ENCODE measurements at places on chromosomes 1 and 21.

DNA sequence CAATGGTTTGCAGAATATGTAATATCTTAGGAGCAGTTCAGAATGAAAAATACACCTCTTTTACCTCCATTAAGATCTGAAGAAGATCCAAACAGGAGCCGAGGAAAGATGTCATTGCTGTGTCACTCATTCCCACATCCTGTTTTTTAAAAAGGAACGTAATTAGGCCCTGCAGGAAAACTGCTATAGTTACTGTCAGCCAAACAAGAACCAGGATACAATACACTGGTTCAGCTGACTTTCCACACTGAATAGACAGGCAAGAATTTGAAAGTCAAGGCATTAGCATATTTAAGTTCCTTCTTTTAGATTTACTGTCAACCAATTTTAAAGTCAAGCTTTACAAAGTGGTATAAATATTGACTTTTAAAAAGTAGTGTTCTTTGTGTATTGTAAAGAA is 63.8 kb downstream of the IARS2 start:
- DNase-seq, result no peak

- DNase-seq, result no peak
These were observed 59.6 kb downstream of the ABL2 start for GRCh38 chr1:179169616-179170467.

DNA sequence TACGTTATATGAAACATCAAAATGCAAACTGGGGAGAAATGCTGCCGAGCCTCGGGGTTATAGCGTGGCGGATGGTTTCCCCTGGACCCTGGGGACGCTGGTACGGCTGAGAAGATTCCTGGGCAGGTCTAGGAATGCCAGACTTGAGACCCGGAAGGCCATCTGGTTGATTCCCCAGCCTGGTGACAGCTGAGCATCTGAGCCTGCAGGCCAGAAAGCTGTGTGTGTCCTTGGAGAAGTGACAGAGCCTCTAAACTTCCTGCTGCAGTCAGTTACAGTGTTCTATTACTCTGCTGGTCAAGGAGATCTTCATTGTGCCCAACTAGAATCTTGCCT is 2.3 kb downstream of the VASH2 start:
- DNase-seq, result no peak

GRCh38 chr1:186828611-186829454 is at the start of gene PLA2G4A:
Gene PLA2G4A, plus strand, starts transcription at chr1:186828949. Its CDS starts 25,406 bp downstream, at chr1:186854355.
- DNase-seq, result peak; percentile 40

DNA sequence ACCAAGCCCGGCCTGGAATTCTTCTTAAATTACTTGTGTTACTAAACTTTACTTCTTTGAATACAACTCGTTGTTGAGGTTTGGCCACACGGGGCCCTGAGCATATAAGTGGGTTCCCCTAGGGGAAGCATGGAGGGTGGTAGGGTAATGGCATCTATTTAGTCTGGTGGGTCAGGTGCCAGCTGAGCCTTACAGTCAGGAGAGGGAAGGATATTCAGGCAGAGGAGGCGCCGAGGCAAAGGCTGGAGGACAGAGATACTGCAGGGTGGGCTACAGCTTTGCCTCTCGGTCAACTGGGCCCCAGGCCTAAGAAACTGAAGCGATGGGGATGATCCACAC is 424 bp upstream of the NECAP2 start:
- DNase-seq, result no peak

DNA sequence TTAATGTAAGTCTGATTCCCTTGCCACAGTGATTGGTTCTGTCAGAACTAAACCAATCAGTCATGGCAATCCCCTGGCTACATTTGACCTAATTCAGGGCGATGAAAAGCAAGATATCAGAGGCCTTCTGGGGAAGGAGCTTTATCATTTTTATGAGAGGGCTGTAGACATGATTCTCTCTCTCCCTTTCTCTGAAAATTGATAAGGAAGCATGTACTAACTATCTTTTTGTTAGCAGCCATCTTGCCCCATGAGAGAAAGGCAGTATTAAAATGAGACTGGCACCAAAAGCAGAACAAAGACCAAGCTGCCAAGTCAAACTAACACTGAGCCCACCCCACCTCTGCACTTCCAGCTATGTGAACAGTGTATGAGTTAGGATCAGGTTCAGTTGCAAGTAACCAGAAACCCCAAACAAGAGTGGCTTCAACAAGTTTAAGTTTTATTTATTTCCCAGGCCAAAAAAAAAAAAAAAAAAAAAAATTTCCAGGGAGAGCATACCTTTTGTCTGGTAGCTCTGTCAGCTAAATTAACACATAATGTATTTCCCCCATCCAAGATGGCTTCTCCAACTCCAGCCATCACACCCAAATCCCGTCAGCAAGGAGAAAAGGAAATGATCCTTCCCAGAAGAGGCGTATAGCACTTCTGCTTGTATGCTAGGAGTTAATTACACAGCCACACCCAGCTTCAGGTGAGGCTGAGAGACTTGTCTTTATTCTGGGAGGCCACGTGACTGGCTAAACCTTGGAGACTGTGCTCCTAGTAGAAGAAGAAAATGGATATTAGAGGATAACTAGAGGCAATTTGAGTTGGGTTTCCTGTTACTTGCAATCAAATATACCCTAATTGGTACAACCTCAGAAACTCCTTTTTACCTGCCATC is 105.8 kb upstream of the RALGPS2 start:
- DNase-seq, result no peak

DNA sequence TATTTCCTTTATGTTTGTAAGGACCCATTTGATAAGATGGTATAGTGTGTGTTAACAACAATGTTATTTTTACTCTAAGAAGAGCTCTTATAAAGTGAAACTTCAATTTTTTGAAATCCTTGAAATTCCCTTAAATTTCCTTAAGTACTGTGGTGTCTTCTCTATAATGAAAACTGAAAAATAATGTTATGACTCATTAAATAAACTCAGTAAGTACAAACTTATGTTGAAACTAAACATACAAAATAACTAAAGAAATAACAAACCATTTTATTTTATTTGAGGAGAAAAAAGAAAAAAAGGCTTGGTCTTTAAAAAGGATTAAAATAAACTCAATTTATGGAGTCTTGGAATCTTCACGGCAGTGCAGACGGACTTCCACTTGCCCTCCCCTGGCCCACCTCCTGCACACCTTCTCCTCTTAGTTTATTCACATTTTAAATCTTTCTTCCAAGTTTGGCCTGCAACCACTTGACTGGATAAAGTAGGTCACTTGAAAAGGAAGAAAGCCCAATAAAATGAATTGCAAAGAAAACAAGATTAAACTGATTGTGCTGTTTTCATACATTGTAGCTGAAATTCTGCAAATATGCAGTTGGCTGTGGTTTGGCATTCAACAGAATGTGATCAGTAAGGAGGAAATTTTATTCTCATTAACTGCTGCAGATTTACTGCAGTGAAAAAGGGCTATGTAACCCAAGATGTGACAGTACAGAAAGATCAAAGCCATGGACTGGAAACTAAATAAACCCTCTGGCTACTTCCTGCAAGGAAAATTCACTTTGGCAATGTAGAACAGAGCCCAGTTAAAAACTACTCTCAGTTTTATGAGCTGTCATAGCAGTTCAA is 48.5 kb upstream of the SCYL3 start:
- DNase-seq, result peak; percentile 87

GRCh38 chr1:218529646-218530300 is 184.6 kb downstream of the TGFB2 start:
- no peak for DNase-seq

- no peak for DNase-seq
These were observed 56.5 kb upstream of the ZNF326 start for GRCh38 chr1:89938171-89939055.

GRCh38 chr1:19139711-19140110 is 70.4 kb downstream of the UBR4 start:
- no peak for DNase-seq

GRCh38 chr1:175894581-175894980 is 151.2 kb upstream of the TNR start:
- DNase-seq, result no peak

- DNase-seq, result peak; percentile 14
These were observed 2.4 kb upstream of the FAM110D start for GRCh38 chr1:26156285-26157038.

DNA sequence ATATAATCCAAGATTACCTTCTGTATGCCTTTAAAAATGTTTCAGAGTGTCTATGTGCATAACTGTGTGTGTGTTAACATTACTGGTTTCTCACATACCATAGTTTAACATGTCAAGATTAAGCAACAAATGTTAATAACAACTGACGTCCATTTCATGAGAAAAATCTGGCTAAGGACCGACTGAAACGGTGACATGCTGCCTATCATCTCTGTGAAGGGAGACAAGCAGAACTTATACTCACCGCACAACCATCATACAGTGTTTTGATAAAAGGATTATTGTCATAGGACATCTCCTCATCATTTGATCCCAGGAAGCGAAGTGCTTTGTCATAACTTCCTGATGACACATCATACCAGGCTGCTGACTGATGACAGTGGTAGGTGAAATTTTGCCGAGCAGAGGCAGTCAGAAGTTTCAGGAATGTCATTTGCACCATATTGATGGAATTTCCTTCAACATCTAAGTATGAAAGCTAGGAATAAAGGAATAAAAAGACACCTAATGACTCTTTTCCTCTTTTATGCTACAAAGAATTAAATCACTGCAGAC is 228.8 kb downstream of the COL11A1 start:
- DNase-seq, result no peak

DNA sequence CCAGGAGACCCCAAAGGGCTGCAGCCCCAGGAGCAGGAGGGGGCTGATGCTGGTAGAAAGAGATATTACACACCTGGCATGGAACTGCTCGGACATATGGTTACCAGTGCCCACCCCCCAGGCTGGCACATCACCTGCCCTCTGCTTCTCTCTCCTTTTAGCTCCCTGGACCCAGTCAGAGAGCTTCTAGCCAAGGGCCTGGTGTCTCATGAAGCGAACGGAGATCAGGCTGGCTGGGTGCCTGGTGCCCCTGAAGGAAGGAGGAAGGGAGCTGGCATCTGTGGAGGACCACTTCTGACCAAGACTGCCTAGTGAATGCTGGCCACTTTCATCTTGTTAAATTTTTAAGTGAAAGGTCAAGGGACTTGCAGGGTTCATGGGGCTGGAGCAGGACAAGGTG is 53.1 kb downstream of the FOXO6 start:
- no peak for DNase-seq

GRCh38 chr1:214475331-214475730 is 76.1 kb downstream of the PTPN14 start:
- DNase-seq, result no peak

DNA sequence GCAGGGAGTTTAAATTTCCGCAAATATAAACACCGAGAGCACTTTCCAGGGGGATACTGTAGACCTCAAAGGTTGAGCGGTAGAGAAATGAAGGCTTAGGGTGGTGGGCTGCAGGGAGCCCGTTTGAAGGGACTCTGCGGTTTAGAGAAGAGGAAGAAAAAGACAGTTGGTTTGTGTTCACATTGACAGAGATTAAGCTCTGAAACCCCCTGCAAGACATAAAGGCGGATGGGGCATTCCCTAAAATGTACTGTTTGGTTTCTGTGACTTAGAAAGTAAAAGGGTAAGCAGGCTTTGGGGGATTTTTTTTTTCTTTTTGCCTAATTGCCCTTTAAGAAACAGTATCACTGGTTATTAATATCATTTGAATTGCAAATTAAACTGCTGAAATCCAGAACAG is 1.3 kb downstream of the KAZN start:
- DNase-seq, result no peak

DNA sequence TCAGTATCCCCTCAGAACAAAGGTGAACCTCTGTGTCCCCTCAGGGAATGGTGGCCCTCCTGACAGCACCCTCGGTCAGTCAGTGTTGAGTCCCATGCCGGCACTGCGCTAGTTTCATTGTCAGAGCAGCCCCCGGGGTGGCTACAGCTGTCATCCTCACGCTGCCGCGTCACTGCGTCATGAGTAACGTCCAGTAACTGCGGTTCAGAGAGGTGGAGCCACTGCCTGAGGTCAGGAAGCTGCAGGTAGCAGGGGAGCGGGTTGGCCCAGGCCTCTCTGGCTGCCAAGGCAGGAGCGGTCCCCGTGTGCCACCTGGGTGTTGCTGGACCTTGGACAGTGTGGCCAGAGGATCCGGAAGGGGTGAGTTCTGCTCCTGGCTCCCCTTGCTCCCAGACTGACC is 20.2 kb upstream of the WNT4 start:
- DNase-seq, result no peak

DNA sequence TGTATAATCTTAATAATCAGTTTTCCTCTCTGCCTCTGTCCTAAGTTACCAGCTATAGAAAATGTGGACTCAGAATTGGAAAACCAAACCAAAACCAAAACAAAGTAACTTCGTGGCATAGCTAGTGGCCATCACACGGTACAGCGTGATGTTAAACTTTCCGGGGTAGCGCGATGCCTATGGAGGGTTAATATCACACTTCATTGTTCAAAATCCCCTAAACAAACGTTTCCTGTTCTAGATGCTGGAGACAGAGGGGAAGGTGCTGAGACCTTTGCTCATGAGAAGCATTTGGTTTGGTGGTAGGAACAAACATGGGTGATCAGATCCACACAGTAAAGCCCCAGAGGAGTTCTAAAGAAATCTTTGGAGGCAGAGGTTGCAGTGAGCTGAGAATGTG is 4.9 kb downstream of the AADACL4 start:
- no peak for DNase-seq

- no peak for DNase-seq
These were observed 17.3 kb downstream of the CSTB start for GRCh38 chr21:43758811-43759210.

DNA sequence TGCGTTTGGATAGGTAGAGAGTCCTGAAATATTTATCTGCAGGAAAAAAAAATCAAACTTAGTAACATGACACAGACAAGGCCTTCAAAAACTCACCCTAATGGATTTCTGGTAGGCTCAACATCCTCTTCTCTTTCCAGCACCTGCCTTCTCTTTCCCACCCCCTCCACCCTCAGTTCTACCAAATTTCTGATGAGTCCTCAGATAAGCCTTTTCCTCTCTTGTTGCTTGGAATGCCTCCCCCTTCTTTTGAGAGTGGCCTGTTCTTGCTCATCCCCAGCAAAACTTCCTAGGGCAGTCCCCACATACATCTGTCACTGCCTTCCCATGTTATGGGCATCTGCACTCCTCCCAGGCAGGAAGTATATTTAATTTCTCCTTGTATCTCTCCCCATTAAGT is 7.6 kb upstream of the LBR start:
- no peak for DNase-seq

- no peak for DNase-seq
These were observed 1.5 kb upstream of the TTC24 start for GRCh38 chr1:156578055-156578454.

DNA sequence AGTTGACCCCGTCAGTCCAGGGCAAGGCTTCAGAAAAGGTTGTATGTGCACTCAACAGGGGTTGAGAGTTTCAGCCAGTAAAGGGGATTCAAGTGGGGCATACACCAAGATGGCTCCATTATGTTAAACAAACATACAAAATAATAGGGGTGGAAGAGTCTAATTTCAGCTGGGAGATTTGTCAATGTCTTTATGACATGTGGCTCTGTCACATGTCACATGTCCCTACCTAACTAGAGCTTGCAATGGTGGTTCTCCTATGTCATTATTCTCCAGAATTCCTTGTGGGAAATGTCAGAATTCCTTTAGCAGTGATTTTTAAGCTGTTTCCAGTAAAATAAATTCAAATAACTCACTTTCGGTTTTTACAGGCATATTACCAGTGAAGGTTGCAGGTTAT is 392.0 kb upstream of the ADGRL4 start:
- no peak for DNase-seq

- no peak for DNase-seq
These were observed 40.6 kb upstream of the ZBTB40 start for GRCh38 chr1:22410928-22411495.

GRCh38 chr1:211640301-211640630 is 35.2 kb downstream of the NEK2 start:
- DNase-seq, result no peak
